ENCODE measurements at places on chromosomes 5 and 9.

GRCh38 chr9:108002371-108002956 lies 512.9 kb upstream of the KLF4 start:
- no peak for DNase-seq

- no peak for DNase-seq
Measured at GRCh38 chr9:91837981-91838731, 111.9 kb downstream of the ROR2 start.

GRCh38 chr9:652914-653313 lies 188.6 kb upstream of the DMRT1 start:
- no peak for DNase-seq

- no peak for DNase-seq
Measured at GRCh38 chr5:74409166-74409706, 231.3 kb downstream of the ENC1 start.

- no peak for DNase-seq
Measured at GRCh38 chr5:74200560-74200959, 440.0 kb downstream of the ENC1 start.

GRCh38 chr5:107195890-107196395 lies 474.8 kb downstream of the EFNA5 start:
- DNase-seq = no peak

DNA sequence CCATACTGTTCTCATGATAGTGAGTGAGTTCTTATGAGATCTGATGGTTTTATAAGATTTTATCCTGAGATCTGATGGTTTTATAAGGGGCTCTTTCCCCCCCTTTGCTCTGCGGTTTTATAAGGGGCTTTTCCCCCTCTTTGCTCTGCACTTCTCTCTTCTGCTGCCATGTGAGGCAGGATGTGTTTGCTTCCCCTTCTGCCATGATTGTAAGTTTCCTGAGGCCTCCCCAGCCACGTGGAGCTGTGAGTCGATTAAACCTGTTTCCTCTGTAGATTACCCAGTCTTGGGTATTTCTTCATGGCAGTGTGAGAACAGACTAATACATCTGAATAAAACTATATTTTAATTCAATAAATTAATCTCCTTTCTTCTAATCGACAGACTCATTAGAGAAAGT lies 64.9 kb upstream of the ZSWIM6 start:
- DNase-seq = no peak

DNA sequence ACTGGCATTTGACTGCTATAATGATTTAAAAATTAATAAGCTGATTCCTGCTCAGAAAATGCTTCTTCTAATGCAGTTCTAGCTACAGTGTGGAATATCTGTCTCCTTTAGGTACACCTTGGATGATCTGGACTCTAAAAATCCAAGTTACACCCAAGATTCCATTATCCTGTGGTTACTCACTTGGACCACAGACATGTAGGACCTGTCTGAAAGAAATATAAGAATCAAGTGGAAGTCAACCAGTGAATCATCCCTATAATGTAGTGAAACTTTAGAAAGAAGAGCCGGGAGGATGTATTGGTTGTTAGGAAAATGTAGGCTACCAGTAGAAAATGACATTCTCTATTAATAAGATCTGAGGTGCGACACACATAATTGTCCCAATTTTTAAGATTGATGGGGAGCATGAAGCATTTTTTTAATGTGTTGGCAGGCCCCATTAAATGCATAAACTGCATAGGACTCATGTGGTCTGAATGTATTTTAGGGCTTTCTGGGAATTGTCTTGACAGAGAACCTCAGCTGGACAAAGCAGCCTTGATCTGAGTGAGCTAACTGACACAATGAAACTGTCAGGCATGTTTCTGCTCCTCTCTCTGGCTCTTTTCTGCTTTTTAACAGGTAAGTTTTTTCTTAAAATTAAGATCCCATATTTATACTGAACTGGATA lies at the start of gene SPINK6:
TSS of gene SPINK6 (plus strand) at position 512 of the 673 bp plus-strand sequence. CDS start at position 567, 55 bp downstream.
- no peak for DNase-seq

GRCh38 chr5:142856269-142856782 lies 86.1 kb downstream of the ARHGAP26 start:
- DNase-seq = no peak

GRCh38 chr5:34516686-34517085 lies 139.4 kb upstream of the RAI14 start:
- DNase-seq = no peak

DNA sequence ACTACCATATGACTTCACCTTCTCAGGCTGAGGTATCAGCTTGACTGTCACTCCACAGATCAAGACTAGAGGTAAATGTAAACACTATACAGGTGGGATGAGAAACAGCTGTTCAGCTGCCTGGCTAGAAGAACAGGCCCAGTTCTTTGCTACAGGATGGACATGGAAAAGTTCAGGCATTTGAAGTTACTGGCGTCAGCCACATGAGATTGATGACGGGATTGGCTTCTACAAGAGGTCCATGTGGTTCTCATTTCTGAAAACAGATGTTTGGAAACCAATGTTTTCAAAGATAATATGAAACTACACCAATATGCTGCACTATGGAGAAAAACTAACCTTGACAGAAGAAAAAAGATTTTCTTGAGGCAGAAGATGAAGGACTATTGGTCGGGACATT lies 324.1 kb downstream of the CDH10 start:
- DNase-seq = no peak

- DNase-seq = no peak
Measured at GRCh38 chr5:66744040-66744439, 147.8 kb downstream of the MAST4 start.

- no peak for DNase-seq
Measured at GRCh38 chr9:77587851-77588250, 60.3 kb downstream of the GNA14 start.

DNA sequence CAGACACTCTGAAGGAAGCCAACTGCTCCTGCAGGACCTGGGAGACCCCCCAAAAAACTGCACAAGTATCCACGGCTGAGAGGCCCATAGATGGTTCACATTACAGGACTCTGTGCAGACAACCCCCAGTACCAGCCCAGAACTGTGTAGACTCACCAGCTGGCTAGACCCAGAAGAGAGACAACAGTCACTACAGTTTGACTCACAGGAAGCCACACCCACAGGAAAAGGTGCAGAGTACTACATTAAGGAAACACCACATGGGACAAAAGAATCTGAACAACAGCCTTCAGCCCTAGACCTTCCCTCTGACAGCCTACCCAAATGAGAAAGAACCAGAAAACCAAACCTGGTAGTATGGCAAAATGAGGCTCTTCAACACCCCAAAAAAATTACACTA lies 281.2 kb upstream of the RGMB start:
- no peak for DNase-seq

DNA sequence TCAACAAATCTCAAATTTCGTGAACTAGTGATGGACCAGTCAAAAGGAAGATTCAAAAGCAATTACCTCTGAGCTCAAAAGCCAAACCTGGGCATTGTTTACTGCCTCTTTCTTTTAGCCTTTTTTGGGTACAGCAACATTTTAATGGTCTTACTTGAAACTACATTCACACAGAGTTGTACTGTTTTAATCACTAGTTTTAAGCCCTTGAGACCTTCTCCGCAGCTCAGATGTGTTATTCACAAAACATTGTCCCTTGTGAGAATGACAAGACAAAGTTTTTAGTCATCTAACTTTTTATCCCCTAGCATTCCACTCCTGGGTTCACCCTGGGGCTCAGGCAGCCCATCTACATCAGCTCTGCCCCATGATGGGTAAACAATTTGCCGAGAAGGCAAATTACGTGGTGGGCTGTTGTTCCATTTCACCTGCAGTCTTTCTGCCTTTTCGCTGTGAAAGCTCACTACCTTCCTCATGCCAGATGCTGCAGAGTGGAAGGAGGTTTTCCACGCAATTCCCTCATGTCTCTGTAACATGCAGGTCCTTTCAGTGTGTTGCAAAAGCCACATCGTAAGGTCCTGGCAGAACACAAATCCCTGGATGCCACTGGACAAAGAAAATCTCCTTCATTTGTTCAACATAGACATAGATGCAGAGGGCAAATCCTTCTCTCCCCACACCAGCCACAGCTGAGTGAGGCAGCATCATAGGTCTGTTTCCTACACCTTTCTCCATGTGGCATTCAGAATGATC lies 175.7 kb downstream of the EBF1 start:
- DNase-seq = no peak

DNA sequence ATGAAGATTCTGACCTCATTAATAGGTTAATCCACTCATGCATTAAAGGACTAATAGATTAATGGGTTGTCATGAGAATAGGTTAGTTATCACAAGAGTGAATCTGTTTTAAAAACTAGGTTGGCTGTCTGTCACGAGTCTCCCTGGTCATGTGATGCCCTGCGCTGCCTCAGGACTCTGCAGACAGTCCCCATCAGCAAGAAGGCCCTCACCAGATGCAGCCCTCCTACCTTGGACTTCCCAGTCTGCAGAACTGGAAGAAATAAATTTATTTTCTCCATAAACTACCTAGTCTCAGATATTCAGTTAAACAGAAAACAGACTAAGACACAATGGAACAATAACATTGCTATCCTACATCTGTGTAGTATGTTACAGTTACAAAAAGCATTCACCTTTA lies 227.4 kb downstream of the ASTN2 start:
- no peak for DNase-seq

DNA sequence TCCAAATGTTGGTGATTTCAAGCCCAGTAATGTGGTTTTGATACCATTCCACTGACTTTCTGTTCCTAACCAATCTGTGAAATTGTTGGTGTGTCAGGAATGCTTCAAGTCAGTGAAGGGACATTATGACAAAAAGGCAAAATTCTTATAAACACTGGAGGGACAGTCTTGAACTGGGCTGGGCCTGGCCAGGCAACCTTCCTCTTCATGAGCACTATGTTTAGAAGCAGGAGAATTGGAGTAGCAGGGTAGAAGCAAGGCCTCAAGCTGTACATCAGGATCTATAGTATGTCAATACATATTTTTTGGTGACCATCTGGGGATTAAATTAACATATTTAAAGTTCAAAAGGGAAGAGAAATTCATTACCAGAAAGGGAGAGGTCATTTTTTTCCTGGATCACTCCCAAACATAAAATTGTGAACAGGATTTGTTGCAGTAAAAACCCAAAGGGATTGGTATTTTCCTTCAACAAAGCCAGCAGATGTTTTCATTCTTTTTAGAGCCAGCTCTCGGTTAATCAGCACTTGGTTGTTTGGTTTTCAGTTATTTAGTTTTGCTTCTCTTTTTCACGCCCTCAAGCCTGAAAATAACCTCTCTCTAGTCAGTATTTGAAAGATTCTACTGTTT lies 77.9 kb upstream of the PIK3R1 start:
- DNase-seq = no peak

DNA sequence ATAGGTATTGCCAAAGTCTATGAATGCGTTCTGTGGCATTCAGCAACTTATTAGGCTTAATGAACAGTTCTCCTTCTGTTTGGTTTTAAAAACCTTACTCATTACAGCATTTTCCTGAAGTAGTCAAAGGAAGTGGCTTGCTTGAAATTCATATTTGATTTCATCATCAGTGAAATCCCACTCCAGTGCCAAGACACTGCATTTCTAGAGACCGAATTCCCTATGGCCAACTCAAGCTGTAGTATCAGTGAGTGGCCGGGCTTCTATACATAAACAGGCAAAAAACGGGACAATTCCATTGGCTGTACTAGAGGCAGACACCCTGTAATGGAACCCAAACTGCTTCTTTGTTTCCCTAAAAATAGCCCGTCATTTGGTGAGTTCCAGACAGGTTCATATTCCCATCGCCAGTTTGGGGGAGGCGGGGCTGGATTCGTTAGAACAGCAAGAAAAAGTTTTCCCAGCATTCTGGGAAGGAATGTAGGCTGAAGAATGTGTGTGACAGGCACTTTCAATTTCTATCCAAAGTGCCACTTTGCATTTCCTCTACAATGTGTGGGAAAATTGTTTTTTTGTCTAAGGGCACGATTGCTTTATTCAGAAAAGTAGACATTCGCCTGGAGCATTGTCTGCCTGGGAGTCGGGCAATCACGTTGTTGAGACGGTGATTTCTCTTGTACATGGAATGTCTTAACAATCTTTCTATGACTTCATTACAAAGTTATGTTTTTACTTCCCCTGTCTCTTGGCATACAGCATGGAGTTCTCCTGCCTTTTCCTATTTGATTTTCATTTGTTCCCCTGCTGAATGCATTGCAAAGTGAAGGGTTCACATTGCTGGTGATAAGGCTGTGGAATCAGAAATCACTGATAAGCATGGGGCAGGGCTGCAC lies 141.8 kb upstream of the MAST4 start:
- DNase-seq = no peak

DNA sequence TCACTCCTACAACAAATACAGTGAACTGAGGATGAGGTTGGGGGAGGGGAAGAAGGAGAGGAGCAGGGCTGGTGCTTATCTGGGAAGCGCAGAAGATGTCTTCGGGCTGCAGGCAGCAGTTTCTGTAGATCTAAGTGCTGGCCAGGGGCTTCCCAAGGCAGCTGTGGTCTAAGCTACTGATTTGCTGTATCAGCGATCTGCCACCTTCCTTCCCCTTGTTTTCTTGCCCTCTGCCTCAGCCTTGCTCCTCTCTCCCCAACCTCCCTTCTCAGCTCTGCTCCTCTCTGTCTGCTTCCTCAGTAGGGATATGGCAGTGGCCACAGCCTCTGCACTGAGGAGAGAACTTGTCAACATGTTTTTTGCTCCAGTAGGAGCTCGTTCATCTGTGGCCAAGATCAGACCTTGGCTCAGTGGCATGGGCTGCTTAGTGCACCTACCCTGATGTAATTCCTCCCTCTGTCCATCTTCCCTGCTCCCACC lies 42.8 kb upstream of the IL6ST start:
- no peak for DNase-seq

GRCh38 chr5:97072696-97073095 lies 69.7 kb downstream of the LIX1 start:
- no peak for DNase-seq

- DNase-seq = no peak
Measured at GRCh38 chr5:66881480-66882161, 285.4 kb downstream of the MAST4 start.

DNA sequence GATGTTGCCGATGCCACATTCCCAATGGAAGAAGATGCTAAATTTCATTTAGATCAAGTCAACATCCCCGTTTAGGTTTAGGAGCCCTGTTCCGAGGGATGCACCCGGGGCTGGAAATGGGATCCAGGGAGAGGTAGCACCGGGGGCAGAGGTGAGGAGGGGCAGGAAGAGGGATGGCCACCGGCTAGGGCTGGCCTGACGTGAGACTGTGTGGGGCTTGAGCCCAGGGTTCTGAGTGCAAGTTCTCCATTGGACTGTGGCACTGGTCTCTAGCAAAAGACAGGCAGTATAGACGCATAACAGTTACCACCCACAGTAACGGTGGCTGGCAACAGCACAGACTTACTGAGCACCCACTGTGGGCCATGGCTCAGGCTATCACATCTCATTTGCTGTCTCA lies 209.0 kb upstream of the MVB12B start:
- DNase-seq = no peak

DNA sequence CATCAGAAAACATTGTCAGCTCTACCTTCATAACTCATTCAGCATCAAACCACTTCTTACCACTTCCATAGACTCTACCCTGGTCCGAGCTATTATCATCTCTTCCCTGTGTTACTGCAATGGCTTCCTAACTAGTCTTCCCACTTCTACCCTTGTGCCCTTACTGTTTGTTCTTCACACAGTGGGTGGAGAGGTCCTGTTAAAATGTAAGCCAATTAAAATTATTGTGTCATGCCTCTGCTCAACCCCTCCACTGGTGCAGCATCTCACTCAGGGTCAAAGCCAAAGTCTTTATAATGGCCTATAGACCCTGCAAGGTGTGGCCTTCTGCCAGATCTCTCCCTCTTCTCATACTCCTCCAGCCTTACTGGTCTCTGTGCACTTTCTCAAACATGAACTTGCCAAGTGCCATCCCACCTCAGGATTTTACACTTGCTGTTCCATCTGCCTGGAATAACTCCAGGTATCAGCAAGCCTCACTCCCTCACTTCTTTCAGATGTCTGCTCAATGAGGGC lies 22.8 kb upstream of the ARAP3 start:
- no peak for DNase-seq
